ENCODE measurements at places on chromosomes 3 and 15.

DNA sequence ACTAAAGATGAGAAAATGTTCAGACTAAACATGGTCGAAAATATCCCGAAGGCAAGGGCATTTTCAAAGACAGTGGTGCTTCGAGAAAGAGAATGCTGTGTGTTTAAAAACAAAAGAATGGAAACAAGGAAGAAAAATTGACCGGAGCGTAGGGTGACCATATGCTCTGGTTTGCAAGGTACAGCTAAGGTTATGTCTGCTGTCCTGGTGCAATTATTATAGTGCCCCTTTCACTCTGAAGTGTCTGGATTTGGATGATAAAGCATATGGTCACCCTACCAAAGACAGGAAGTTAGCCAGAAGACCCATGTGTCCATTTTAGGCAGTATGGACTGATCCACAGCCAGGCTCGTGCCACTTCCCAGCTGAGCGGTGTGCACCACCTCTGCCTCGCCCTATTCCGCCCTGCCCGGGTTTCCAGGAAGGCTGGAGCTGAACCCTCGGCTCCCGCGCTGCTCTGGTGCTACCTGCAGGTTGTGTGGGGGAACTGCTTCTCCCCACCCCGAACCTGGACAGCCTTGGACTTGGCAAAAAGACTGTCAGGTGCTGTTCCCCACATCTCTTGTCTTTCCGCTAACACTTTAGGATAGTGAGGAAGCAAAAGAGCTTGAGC lies 25.2 kb downstream of the GOLGA6D start:
- DNase-seq = no peak

DNA sequence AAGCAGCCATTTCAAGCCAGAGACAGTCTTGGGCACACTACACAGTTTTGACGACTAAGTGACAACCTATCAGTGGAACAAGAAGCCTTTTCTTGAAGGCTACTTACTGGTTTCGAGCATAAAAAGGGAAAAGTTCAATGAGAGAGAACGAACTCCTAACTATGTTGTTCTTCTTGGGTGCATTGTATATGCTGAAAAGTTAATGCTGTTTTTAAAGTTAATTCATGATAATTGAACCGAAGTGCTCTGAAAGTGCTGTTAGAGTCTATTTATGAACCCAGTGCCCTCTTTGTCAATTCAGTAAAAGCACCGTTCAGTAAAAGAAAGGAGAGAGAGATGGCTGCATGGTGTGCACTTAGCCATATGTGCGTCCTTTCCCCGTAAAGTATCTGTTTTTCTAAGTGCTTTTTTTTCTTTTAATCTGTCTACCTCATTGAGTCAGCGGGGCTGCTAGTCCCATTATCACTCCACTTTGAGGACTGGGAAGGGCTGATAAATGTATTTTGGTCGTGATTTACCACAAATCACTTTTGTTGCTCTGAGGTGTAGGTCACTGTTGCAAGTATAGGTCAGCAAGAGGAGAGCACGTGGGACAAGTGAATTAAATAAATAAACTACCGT lies 380.7 kb upstream of the GOLIM4 start:
- no peak for DNase-seq

GRCh38 chr15:31344823-31345605 lies 18.4 kb downstream of the KLF13 start:
- DNase-seq = no peak

DNA sequence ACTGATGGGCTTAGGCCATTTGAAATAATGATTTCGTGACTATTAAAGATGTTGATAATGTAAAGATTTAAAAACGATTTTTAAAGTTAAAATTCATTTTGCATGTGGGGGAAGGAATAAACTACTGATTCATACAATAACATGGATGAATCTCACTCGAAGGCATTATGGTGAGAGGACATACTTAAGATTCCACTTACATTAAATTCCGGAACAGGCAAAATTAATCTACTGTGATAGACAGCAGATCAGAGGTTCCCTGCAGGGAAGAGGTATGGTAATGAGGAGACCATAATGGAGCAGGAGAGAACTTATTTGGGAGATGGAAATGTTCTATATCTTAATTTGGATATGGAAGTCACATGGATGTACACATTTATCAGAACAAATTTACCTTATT lies 28.4 kb upstream of the RAB6B start:
- no peak for DNase-seq

DNA sequence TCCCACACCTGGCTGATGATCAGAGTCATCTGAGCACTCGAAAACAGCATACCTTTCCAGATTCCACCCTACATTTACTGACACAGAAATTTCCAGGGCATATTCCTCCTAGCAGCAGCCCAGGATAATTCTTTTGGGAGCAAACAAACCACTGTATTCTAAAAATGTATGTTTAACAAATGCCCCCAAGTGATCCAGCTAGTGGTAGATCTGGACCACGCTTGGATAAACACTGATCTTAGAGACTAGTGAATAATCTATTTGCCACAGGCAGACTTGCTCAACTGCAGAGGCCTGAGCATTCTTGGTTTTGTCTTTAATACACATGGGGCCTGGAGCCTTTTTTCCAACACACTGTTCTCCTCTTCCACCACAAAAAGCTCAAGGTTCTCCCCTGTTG lies 89.6 kb downstream of the TM4SF4 start:
- no peak for DNase-seq

GRCh38 chr3:65883613-65884012 lies 155.1 kb downstream of the MAGI1 start:
- no peak for DNase-seq

- no peak for DNase-seq
These were observed 1.6 kb downstream of the C3orf38 start for GRCh38 chr3:88151358-88151757.

- no peak for DNase-seq
These were observed 31.1 kb downstream of the EIF1B start for GRCh38 chr3:40340541-40341170.

DNA sequence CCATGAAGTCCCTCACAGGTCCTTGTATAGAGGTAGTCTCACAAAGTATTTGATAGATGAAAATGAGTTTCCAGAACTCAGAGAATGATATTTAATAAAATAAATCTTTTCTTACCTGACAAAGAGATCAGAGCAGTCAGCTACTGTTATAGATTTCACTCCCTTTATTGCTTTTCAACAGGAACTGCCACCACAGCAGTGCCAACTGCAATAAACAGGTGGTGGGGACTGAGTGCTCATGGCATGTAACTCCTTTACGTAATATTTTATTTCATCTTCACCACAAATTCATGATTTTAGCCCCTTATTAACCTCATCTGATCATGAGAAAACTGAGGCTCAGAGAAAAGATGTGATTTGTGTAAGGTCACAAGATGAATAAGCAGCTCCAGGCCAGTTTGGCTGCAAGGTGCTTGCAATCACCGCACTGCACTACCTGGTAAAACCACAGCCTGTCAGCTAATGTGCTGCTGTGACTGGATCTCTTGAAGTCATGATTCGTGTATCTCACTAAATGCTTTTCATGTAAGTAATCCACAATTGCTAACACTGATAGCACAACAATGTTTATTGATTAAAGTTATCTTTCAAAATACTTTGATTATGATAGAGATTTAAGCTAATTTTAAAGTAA lies 78.8 kb downstream of the WNT5A start:
- DNase-seq = no peak

DNA sequence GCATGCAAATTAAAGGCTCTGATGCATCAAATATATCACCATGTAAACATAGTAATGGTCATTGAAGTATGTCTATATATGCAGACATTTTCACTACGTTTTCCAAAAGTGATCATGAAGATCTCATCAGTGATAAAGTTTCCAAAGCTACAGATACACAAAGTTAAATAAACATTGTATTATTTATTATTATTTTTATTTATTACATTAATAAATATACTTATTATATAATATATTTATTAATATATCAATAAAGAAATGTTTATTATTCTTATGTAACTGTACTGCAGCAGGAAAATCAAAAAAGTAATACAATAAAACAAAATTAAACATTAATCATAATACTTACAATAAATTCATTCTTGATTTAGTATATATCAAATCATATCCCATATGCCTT lies 791.2 kb downstream of the GBE1 start:
- DNase-seq = no peak

DNA sequence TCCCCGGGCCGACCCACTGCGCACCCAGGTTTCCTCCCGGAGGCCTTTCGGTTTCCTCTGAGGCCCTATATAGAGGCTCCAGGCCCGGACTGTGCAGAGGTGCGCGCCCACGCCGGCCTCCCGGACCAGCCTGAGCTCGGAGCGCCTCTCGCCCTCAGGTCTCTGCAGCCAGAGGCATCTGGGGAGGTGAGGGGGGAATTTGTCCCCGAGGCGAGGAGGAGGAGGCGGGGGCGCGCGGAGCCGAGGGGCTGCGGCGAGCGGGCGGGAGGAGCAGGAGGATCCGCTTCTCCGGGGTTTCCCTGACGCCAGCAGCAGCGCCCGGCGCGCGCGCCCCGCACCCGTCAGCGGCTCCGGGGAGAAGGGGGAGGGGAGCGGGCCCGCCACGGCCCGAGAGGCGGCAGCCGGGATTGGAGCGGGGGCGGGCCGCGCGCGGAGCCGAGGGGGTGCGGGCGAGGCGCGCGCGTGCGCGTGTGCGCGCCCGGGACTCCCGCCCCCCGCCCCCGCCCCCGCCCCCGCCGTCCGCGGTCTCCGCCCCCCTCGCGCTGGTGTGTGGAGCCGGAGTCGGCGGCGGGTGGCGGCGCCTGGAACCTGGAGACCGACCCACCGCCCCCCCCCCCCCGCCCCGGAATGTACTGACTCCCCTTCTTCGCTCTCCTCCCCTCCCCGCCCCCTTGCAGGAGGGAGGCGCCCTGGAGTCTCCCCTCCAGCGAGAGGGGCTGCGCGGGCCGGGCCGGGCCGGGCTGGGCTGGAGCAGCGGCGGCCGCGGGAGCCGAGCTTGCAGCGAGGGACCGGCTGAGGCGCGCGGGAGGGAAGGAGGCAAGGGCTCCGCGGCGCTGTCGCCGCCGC lies at the start of gene NEO1:
NEO1 (plus strand) TSS at position 657 of the 846 bp plus-strand sequence. CDS start 213 bp downstream, outside the sequence.
- peak; percentile 61 for DNase-seq

- no peak for DNase-seq
These were observed 875.4 kb downstream of the MCTP2 start for GRCh38 chr15:95106801-95107200.

DNA sequence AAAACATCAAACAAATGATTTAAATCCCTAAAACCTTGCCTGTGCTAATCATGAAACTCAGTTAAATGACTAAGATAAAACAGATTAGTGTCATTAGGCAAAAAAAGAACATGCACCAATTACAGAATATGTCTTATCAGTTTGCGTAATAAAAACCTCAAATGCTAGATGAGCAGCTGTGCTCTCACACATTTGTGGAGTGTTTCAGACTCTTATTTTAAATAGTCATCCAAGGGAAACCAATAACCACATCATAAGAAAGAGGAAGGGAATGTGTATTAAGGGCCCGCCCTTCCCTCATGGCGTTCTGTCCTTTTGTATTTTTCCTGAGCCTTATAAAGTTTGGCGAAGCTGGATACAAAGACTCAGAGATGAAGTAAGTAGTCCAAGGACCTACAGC lies 6.6 kb downstream of the SAMMSON start:
- DNase-seq = no peak

DNA sequence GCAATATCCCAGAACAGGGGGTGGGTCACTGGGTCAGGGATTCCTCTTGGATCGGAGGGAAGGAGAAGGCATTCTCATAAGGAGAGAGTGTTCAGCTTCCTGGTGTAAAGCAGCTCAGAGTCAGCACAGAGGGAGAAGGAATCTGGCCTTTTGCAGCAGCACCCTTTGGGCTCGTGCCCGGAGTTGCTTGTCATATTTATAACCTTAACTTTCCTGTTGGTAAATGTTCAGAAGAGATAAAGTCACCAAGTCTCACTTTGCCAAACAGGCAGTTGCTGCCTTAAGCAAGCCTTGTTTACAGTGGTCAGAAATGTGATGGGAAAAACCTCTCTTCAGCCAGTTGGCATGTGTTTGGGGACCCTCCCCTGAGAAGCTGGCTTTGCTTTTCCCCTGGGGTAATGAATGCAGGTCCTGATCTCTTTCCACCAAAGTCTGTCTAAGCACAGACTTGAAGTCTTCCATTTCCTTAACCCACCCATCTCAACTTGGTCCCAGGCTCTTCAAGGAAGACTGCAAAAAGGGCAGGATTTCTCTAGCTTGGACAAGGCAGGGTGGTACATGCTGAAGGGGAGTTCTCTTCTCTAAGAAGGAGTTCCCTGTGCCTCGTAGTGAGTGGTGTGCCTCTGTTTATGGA lies 206.9 kb upstream of the BHLHE40 start:
- no peak for DNase-seq

GRCh38 chr3:161523916-161524315 lies 27.3 kb downstream of the OTOL1 start:
- DNase-seq = no peak

- no peak for DNase-seq
These were observed 118.0 kb upstream of the SLC24A5 start for GRCh38 chr15:48002767-48003166.

DNA sequence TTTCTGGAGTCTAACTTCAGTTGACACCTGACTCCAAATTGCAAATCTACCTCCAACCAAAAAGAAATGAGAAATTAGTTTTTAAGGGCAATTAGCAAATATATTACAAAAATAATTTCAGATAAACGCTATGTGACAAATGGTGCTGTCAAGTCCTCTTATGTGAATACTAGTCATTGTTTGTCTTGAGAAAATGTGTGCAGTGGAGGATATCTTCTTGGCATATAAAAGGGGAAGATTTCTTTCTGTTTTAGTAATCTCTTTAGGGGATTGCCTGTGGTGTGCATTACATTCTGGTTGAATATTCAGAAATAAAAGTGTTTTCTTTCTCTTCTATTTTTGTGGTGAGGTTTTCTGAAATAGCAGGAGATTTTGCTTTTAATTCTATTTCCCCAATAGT lies 3.0 kb upstream of the GCSAM start:
- DNase-seq = no peak

DNA sequence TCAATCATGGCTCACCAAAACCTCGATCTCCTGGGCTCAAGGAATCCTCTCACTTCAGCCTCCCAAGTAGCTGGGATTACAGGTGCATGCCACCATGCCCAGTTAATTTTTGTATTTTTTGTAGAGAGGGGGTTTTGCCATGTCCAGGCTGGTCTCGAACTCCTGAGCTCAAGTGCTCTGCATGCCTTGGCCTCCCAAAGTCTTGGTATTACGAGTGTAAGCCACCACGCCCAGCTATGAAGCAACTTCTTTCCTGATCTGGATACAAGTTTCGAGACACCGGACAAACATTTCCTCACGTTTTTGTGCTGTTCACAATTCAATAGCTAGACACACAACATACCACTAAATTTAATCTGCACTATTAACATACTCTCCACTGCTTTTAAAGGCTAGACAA lies 3.4 kb upstream of the SYNM start:
- DNase-seq = no peak

DNA sequence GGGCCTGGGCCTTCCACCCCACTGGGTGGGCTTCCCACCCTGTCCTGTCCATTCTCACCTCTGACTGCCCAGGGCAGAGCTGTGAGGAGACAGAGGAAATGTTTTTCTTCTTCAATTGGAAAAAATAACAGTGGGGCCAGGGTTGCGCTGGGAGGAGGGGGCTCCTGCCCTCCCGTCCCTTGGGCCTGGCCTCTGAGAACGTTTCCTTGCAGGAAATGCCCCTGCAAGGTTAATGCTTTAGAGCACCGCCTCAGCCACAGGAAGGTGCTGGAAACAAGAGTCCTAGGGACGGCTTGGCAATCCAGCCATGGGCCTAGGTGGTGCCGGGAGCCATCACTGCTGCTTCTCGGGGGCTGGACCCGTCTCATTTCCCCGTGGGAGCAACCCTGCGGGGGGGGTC lies 3.8 kb upstream of the PLXND1 start:
- DNase-seq = no peak

Measured in activated gamma-delta T cell treated with anti-CD3 and anti-CD28 coated beads, Interleukin-2, amount 50 U/mL, for 16 hours (primary cell).